ENCODE measurements at places on chromosomes 7 and 10. TPM values are rescaled to one million over a fixed set of nuclear protein-coding genes. Genes with fewer than 3 reads are reported as not detected.

GRCh38 chr10:127774766-127775559, 38.0 kb downstream of the FOXI2 start:
- DNase-seq, result no peak

DNA sequence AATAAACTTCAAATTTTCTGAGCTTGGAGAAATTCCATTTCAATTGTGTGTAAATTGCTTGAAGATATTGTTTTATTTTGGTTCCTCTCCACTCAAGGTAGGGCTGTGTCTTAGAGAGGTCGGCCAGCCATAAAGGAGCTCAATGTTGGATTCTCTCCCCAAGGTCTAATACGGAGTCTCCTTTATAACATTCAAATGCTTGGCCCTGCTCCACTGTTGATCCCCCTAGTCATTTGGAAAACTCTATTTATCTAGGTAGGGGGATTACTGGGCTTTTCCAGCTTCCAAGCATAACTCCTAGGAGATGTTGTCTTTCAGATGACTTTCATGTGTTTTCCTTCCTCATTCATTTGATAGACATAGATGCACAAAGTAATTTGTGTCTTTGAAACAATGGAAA, 170.9 kb downstream of the LRMDA start:
- DNase-seq, result no peak

IFIT2 gene
- 0.86 TPM for total RNA-seq

ITPRID1 gene
- not detected for total RNA-seq

GRCh38 chr10:113802997-113803396, 50.9 kb downstream of the DCLRE1A start:
- no peak for DNase-seq

C7orf33 gene
- total RNA-seq, result not detected

DNA sequence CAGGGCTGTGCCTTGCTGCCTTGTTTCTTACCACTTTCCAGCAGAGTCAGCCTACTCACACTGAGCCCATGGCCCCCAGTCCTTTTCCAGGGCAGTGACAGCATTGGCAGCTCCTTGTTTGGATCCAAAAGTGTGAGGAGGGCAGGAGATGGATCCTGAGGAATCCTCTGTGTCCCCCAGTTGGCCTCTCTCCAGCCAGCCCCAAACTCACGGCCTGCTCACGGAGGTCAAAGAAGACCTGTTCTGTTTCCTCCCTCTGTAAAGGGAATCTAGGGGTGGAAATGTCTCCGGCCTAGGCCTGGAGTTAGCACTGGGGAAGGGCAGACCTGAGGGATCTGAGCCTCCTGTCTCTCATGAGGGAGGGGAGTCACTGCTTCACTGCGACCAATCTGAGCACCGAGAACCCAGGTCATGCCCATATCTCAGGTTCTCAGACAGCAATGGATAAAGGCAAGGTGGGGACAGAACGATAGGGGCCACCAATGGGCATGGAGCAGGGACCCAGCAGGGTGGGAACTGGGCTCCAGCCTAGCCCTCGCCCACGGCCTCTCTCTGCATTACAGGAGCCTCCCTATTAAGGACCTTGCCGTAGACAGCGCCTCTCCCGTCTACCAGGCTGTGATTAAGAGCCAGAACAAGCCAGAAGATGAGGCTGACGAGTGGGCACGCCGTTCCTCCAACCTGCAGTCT, 23.2 kb downstream of the LDB3 start:
- no peak for DNase-seq

DNA sequence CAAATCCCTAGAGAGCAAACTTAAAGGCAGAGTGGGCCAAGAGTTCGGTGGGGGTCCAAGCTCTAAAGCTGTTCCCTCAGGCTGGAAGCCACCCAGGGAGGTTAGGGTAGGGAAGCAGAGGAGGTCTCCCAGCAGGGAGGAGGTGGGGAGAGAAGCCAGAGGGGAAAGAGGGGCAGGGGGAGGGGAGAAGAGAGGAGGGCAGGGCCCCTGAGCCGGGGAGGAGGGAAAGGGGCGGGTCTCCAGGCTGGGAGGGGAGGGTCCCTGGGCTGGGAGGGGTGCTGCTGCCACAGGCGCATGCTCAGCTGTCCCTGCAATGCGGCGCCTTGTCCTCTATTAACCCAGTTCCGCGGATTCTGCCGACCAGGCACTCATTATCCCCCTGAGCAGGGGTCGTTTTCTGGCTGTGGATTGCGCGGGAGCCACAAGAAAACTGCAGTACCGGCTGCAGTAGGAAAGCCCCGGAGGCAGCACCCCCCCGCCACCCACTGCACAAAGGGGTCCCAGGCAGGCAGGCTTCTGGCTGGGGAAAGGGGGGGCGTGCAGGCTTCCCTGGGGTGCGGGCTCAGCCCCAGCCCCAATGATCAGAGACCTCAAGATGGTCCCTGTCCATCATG, 49.3 kb downstream of the CAMK2B start:
- no peak for DNase-seq
